ENCODE measurements at places on chromosomes 13 and 19.

DNA sequence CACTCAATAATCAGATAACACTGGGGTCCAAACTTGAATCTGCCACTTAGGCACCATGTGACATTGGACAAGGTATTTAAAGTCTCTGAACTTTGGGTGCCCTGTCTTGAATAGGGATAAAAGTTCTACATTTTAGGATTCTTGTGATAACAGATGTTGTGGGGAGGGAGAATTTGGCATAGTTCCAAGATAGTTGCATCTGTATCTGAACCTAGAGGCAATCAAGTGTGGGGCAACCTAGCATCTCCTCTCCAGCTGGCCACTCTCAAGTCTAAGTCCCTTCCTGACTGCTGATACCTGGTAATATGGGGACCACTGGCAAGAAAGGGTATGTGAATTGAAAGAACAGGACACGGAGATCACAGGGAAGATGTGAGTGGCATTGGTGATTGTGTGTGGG is 256.1 kb downstream of the FOXO1 start:
- no peak for DNase-seq

DNA sequence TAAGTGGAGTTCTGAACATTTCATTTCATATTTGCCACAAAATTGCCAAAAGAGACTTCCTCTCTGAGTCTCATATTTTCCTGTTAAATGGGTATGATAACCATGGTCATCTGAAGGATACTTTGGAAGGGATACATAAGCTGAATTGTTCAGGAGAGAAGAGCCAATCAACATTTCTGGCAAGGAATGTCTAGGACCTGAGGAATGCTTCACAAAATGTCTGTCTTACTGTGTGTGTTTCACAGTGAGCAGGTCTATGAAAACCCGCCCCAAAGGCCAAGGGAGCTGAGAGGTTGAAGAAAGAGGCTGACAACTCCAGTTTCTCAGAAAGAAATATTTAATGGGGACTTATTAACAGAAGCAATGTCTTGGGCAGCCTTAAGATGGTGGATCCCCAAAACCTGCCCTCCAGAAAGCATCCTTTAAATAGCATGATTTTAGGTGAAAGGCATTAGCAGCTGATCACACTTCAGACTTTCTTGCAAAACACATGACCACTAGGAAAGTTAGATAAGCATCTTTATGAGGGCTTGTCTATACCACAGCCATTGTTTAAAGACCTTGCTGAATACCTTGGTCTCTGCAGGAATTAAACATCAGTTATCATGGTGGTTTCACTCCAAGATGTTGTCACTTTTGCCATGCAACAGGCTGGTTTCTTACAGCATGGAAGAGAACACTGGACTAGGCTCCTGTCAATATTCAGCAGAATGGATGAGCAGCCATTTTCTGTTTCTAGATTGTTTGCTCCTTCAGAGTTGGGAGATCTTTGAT is 78.9 kb downstream of the TNFSF11 start:
- DNase-seq = no peak

GRCh38 chr19:5297272-5297669 is 43.3 kb downstream of the PTPRS start:
- DNase-seq = no peak

DNA sequence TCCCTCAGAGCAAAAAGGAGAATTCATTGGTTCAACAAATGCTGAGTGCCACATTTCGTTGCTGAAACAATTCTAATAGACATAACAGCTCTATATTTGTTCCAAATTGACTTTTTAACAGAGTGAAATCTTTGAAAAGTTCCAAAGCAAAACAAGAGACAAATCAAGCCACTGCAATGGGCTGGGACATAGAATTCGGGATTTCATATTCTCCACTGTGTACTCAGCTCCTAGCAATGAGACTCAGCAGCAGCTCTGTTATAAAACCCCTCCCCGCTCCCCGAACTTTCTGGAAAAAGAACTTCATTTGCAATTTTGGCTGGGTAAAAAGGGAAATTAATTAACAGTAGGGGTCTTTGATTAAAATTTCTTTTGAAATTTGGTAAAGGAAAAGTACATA is 11.3 kb downstream of the RFX2 start:
- DNase-seq = no peak

DNA sequence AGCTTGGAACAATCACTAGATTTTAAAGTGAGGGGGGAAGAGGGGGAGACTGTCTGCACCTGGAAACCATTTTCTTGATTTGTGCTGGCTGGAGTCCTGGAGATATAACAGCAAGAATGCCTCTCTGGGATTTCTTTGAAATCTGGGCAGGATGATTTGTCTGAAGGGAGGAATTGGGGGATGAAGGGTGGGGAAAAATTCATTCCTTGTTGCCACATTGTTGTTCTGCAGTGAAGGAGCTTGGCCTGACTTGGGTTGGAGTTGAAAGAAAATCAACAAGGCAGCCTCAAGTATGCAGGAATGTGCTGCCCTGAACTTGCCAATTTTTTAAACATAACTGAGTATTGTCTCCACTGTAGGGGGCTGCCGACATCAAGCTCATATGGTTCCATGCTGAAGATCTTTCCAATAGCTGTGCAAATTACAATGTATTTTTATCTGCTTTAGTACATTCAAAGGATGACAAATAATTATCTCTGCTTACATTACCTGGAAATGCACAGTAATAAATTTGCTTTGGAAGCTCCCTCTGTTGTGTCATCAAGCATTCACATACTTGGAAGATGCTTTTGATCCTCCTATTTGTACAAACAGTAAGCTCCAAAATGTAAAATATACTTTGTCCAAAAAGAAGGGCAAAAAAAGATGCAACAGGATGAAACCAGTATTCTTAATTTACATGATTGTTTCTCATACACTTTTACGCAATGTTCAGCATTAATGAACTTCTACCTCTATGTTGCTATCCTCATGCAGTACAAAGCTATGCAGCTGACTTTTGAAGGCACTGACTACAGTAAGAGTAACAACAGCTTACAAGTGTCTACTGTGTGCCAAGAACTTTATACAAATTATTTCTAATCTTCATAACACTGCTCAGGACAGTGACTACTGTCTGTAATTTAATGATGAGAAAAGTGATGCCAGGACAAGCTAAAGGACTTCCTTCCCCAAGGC is 627.9 kb upstream of the KLF12 start:
- no peak for DNase-seq

GRCh38 chr13:21115231-21115630 is 53.8 kb upstream of the LATS2 start:
- no peak for DNase-seq

DNA sequence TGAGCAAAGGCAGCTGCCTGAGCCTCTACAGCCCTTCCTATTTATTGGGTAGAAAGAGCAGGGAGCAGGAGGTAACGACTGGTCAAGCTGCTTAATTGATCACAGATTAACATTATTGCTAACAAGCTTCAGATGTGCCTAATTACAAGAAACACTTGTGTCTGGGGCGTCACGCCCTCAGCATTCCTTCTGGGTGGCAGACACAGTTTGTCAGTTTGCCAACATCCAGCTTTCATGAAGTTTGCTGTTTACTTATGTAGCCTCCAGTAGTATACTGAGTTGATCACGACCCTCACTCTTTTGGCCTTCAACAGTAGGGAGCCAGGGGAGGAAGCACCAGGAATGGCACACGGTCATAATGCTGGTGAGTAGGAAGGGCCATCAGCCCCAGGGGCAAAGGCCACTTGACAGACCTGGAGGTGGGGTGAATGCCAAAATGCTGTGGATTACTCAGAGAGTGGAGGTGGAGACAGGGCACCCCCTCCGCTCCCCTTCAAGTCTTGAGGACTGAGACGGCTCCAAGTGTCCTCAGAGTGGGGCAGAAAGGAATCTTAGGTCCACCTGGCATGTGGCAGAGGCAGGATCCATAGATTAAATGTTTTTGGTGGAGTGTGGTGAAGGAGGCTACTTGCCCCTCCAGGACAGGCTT is 34.9 kb upstream of the PSPC1 start:
- no peak for DNase-seq
